ENCODE measurements at places on chromosomes 16 and 17. TPM values are rescaled to one million over a fixed set of nuclear protein-coding genes. Genes with fewer than 3 reads are reported as not detected.

USP22 gene
- total RNA-seq, result 162 TPM

USB1 gene
- total RNA-seq, result 84.8 TPM

MSLN gene
- 9.0 TPM for total RNA-seq

SLC13A2 gene
- not detected for total RNA-seq
